Bronchus fibroblast of lung (primary cell): ENCODE measurements at places on chromosomes 12 and 14. TPM values are rescaled to one million over a fixed set of nuclear protein-coding genes. Genes with fewer than 3 reads are reported as not detected.

L2HGDH gene
- 3.4 and 3.7 TPM in 2 replicates for total RNA-seq

RNU7-1 gene
- not detected in 2 replicates for total RNA-seq

OXA1L gene
- 104 and 132 TPM in 2 replicates for total RNA-seq

SLC10A1 gene
- not detected in 2 replicates for total RNA-seq

GDF3 gene
- not detected in 2 replicates for total RNA-seq

SLC11A2 gene
- total RNA-seq = 18.3 and 19.0 TPM in 2 replicates

IGFBP6 gene
- total RNA-seq = 632 and 635 TPM in 2 replicates

RAN gene
- 490 and 535 TPM in 2 replicates for total RNA-seq
